ENCODE measurements at places on chromosomes 2 and 18.

GRCh38 chr2:209049608-209050007 is 374.2 kb upstream of the MAP2 start:
- no peak for DNase-seq

DNA sequence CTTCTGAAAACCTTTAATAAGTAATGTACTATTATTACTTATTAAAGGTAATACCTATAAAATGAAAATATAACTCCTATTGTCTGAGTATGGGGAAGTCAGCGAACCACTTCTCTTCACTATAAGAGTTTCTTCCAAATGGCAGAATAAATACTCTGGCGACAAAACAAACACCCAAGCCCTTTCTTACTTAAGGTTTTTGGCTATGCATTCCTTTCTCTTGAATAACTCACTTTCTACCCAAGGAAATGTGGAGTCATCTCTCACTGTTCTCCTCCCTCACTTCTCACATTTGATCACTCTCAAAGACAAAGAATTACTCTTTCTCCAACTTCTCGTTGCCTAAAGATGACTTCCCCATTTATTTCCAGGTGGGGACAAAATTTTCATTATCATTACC is 816.8 kb upstream of the CRIM1 start:
- no peak for DNase-seq

GRCh38 chr2:102505290-102505689 is 32.3 kb downstream of the SLC9A4 start:
- no peak for DNase-seq

GRCh38 chr2:49858113-49858490 is 703.8 kb upstream of the FSHR start:
- no peak for DNase-seq

- DNase-seq, result no peak
Observed at GRCh38 chr2:142521492-142521891, 356.0 kb upstream of the KYNU start.

DNA sequence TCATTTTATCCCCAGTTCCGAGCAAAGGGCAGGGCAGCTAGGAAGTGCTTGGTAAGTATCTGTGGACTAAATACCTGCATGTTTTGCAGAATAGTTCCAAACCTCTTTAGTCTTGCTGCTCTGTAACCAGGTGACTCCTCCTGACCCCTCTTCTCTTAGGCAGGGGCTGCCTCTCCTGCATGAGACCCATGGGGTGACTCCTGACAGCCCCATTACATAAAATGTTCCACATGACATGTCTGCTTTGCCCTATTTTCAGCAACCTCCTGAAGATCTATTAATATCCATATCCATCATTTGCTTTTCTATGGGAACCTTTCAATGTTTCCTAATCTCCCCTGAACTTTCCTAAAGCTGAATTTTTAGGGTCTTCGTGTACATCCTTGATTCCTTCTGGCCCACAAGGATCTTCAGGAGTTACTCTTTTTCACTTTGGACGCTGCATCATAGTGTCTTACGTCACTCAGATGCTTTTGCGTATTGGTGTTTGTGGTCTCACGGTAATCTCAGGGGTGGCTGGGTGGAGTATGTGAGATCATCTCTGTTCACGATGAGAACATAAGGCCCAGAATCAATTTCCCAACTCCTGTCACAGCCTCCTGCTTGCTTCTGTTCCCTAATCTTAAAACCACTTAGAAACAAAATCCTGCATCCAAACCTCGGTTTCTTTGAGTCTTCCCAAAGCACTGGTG is 76.6 kb downstream of the MAPK4 start:
- no peak for DNase-seq

GRCh38 chr18:26425148-26425531 is 123.2 kb downstream of the KCTD1 start:
- DNase-seq, result no peak

Data from activated naive CD4-positive, alpha-beta T cell (primary cell).